ENCODE measurements at places on chromosomes 6 and 20.

GRCh38 chr6:142395768-142396231 is 94.0 kb downstream of the ADGRG6 start:
- DNase-seq, result no peak

- DNase-seq, result no peak
Observed at GRCh38 chr6:19991176-19991575, 154.0 kb downstream of the ID4 start.

GRCh38 chr6:105626295-105627158 is 223.6 kb upstream of the PREP start:
- no peak for DNase-seq

GRCh38 chr20:59031564-59032022 is 542 bp downstream of the ATP5F1E start:
- peak; percentile 19 for DNase-seq

GRCh38 chr6:158391276-158391675 is 79.0 kb downstream of the TULP4 start:
- no peak for DNase-seq

Measured in RWPE2 (cell line).